ENCODE measurements at places on chromosomes 4 and X. TPM values are rescaled to one million over a fixed set of nuclear protein-coding genes. Genes with fewer than 3 reads are reported as not detected.

The SH3RF1 gene
- 0.69 TPM for total RNA-seq

DNA sequence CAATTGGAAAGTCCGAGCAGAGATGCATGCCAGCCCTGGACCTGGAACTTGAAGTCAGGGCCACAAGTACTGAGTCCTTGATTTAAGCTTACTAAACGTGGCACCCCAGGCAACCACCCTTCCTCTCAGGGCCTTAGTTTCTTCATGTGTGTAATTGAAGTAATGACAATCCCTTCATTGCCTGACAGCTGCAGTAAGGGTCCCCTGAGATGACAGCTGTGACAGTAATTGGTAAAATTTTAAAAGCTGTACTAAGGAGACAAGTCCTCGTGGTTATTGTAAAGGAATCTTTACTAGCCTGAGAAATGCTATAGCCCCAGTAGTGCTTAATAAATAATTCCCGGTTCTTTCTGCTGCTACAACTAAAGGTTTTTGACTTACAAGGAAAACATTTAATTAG lies 175.1 kb upstream of the RADX start:
- H3K4me3 ChIP-seq: no peak overlapping the region
- H3K4me1 ChIP-seq: no peaks in the 10 kb centered on the region
- H3K27me3 ChIP-seq: peaks cover 1% of the 10 kb centered on the region
- H3K36me3 ChIP-seq: no peaks in the 10 kb centered on the region

- DNase-seq: no peak
- peaks cover 19% of the 10 kb centered on the region for H3K4me1 ChIP-seq
- peaks cover under 1% of the 10 kb centered on the region for H3K27me3 ChIP-seq
- H3K4me3 ChIP-seq: peak overlapping the region; percentile 84
- H3K36me3 ChIP-seq: peaks cover 11% of the 10 kb centered on the region
Observed at GRCh38 chr4:109729117-109729717, 653 bp downstream of the PLA2G12A start.

GRCh38 chr4:152014280-152014679 lies 253.5 kb upstream of the GATB start:
- peak; percentile 54 for DNase-seq
- no peaks in the 10 kb centered on the region for H3K27me3 ChIP-seq
- H3K27ac ChIP-seq: peak overlapping the region; percentile 57
- H3K4me3 ChIP-seq: peak overlapping the region; percentile 68
- H3K36me3 ChIP-seq: peaks cover 11% of the 10 kb centered on the region

GRCh38 chr4:108272046-108272445 lies 103.3 kb upstream of the LEF1 start:
- no peak for DNase-seq
- H3K4me3 ChIP-seq: no peak overlapping the region
- no peaks in the 10 kb centered on the region for H3K4me1 ChIP-seq
- H3K27ac ChIP-seq: no peak overlapping the region
- H3K27me3 ChIP-seq: no peaks in the 10 kb centered on the region

The USP17L15 gene
- total RNA-seq: not detected

- peaks cover 2% of the 10 kb centered on the region for H3K27me3 ChIP-seq
- H3K4me1 ChIP-seq: no peaks in the 10 kb centered on the region
- H3K27ac ChIP-seq: no peak overlapping the region
- H3K36me3 ChIP-seq: no peaks in the 10 kb centered on the region
- DNase-seq: peak; percentile 0
Observed at GRCh38 chrX:15301924-15302323, 13.5 kb downstream of the ASB11 start.

GRCh38 chr4:138263247-138263816 lies 21.2 kb upstream of the SLC7A11 start:
- no peak overlapping the region for H3K27ac ChIP-seq
- H3K27me3 ChIP-seq: peaks cover 25% of the 10 kb centered on the region
- no peak overlapping the region for H3K4me3 ChIP-seq
- DNase-seq: no peak

DNA sequence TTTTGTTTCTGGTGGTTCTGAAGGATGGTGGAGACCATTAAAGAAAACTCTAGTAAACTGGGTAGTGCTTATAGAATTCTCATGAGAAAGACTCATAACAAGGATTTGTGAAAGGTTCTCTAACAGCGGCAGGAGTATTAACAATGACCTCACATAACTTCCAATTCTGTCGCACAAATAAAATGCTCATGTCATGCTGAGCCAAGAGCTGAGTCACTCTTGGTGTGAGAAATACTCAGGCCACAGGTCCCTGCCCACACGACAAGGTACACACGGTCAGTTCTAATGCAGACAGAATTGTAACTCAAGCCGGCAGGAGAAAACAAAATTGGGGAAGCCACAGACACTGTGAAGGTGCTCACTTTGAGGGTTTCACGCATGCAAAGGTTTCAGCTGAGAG lies 34.4 kb upstream of the C4orf50 start:
- no peak for DNase-seq
- H3K27me3 ChIP-seq: peaks cover 1% of the 10 kb centered on the region
- H3K27ac ChIP-seq: no peak overlapping the region
- no peak overlapping the region for H3K4me3 ChIP-seq

DNA sequence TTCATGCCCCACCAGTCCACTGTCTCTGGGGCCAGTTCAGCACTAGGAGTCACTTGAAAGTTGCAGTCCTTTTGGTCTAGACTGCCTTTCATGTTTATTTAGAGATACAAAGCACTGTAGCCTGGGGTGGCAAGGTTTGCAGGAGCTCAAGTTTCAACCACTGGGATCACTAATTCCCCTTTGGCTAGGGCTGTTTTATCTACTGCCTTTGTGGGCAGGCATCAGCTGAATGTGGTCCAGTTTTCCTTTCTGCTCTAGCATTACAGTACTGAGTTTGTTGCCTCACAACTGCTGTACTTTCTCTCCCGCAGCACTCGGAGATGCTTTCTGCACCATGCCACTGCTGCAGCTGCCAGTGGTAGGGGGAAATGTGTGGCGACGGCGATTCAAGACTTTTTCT lies 222.3 kb upstream of the HDX start:
- H3K4me1 ChIP-seq: no peaks in the 10 kb centered on the region
- no peak overlapping the region for H3K27ac ChIP-seq
- no peaks in the 10 kb centered on the region for H3K36me3 ChIP-seq
- DNase-seq: no peak

The EPGN gene
- not detected for total RNA-seq

The RASL11B gene
- 1.6 TPM for total RNA-seq

DNA sequence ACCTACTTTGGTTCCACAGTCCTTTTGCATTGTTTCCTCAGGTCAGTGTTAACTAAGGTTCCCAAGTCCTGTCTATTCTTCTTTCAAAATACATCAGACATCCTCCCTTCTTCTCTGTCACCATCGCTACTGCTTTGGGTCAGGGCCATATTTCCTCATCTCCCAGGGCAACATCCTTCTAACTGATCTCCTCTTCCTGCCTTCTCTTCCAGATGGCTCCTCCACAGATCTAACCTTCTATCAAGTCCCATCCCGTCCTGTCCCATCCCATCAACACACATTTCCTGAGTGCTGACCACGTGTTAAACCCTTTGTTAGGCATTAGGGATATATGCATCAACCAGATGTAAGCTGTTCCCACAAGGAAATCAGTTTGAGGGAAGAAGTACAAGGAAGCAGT lies 25.9 kb downstream of the PLAC1 start:
- DNase-seq: no peak
- H3K36me3 ChIP-seq: peaks cover 2% of the 10 kb centered on the region
- peaks cover 7% of the 10 kb centered on the region for H3K4me1 ChIP-seq

- peaks cover 40% of the 10 kb centered on the region for H3K4me1 ChIP-seq
- H3K4me3 ChIP-seq: peak overlapping the region; percentile 91
- peak overlapping the region; percentile 90 for H3K27ac ChIP-seq
- peaks cover 17% of the 10 kb centered on the region for H3K36me3 ChIP-seq
- no peak for DNase-seq
Observed at GRCh38 chr4:25158817-25159216, 1.4 kb downstream of the SEPSECS start.

DNA sequence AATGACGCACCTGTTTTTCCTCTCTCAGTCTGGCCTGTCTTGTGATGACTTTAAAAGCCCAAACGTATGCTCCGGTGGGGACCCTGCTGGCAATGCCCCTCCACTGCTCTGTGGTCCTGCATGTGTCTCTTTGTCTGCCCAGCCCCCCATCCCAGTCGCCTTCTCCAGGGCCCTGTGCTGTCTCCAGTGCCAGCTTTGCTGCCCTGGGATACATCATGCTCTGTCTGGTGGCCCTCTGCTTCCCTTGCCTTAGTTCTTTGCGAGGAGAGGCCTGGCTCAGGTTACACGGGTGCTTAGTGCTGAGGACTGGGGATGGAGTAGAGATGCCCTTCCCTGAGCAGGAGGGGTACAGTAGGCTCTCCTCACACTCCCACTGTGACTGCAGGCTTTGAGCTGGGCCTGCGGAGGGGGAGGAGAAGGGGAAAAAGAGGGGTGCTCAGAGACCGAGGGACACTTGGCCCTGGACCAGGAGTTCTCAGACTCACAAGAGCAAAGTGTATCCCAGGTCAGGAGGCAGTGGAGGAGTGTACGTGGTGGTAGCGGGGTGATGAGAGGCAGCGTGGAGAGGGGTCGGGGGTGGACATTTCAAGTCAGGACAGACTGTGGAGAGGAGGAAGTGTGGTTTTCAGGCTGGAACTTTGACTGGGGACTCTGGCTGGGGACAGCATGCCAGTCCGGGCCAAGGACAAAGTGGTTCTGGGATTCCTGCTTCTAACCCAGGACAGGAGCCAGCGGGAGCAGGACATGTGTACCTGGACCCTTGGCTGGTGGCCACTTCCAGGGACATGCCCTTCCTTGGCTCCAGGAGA lies 2.8 kb downstream of the APLN start:
- H3K4me3 ChIP-seq: no peak overlapping the region
- H3K4me1 ChIP-seq: peaks cover 6% of the 10 kb centered on the region
- H3K27ac ChIP-seq: no peak overlapping the region
- H3K36me3 ChIP-seq: no peaks in the 10 kb centered on the region

DNA sequence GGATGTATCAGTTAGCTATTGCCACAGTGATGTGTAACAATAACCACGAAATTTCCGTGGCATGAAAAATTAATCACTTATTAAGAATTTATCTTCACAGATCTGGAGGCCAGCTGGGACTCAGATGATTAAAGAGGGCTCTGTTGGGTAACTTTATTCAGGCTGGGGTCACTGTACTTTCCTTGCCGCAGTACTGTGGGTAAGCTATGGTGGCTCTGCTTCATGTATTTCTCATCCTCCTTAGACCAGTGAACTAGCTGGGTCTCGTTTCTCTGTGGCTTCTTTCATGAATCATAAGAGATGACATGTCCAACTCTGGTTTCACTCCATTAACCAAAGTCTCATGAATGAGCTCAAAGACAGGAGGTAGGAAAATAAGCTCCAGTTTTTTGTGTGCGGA lies 13.5 kb downstream of the TEX13B start:
- H3K36me3 ChIP-seq: no peaks in the 10 kb centered on the region
- H3K27ac ChIP-seq: no peak overlapping the region

DNA sequence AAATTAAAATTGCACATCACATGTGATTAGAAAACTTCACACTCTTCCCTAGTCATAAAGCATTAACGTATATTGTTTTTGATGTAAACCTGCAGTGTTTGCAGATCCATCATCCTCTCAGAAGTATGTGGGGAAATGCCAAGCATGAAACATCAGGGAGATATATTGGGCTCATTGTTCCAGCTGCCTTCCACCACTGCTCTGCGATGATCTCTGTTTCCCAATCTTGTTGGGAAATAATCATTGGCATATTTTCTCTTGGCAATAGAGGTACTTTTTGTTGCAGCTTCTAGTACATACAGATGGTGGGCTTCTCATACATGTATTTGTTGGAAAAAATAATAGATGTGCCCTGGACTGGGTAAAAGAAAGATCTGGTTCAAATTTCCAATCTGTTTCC lies 466.3 kb upstream of the HS3ST1 start:
- H3K27me3 ChIP-seq: no peaks in the 10 kb centered on the region
- no peaks in the 10 kb centered on the region for H3K36me3 ChIP-seq
- H3K4me3 ChIP-seq: no peak overlapping the region
- no peaks in the 10 kb centered on the region for H3K4me1 ChIP-seq
- DNase-seq: no peak

GRCh38 chr4:128488055-128488705 lies 200.6 kb upstream of the PGRMC2 start:
- no peaks in the 10 kb centered on the region for H3K27me3 ChIP-seq
- H3K36me3 ChIP-seq: no peaks in the 10 kb centered on the region
- no peak overlapping the region for H3K4me3 ChIP-seq
- DNase-seq: no peak

DNA sequence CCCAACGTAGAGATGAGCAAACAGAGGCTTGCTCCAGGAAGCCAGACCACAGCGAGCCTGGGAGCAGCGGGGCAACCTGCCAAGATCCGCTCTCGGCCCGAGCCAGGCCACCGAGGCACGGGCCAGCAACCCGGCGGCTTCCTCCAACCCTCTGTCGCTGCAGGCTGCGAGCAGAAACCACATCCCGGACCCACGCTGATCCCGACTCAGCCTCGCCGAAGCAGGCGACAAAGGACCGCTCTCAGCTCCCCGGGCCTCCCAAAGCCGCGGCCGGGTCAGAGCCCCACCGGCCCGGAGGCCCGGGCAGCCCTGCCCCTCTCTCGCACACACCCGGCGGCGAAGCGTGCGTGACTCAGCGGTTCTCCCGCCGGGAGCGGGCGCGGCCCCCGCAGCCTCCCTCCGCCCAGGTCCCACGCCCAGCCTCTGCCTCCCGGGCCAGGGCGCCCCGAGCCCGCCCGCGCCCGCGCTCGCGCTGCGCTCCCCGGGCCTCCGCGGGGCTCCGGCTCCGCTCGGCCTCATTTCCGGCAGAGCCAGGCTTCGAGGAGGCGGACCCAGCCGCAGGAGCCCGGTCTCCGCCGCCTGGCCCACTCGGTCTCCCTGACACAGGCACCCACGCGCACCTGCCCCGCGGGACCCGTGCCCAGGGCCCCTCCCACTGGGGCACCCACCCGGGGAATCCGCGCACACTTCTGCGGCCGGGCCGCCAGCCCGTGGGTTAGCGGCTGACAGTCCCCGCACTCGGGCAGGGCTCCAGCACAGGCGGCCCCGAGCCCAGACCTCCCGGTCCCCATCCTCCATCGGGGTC lies 1.7 kb downstream of the PPP2R2C start:
- H3K27ac ChIP-seq: no peak overlapping the region
- DNase-seq: no peak
- H3K36me3 ChIP-seq: no peaks in the 10 kb centered on the region
- peaks cover 44% of the 10 kb centered on the region for H3K27me3 ChIP-seq

Measured in activated T-helper 1 cell treated with anti-CD3 and anti-CD28 coated beads, Interleukin-12 subunit alpha, Interleukin-12 subunit beta, Interleukin-2, Interleukin-4 antibody, amounts not matched to agents 30 ng/mL and 10 ng/mL and 1 ng/mL, durations not matched to agents 14 hours and 24 hours and 36 hours (primary cell).